Regular cardiac myocyte (primary cell): ENCODE measurements at places on chromosomes 7 and 10. TPM values are rescaled to one million over a fixed set of nuclear protein-coding genes. Genes with fewer than 3 reads are reported as not detected.

The SCART1 gene
- 0.77 and 1.1 TPM in 2 replicates for total RNA-seq

The WEE2 gene
- not detected in 2 replicates for total RNA-seq

The OPN4 gene
- total RNA-seq, result not detected in 2 replicates

The SEMA3C gene
- 195 and 315 TPM in 2 replicates for total RNA-seq

The CALML3 gene
- total RNA-seq, result not detected in 2 replicates

The CPVL gene
- total RNA-seq, result 0.58 TPM in 1 of 2 replicates, not detected in the other

The DNAJC12 gene
- total RNA-seq, result 9.6 and 9.8 TPM in 2 replicates

The ACBD7 gene
- 0.85 and 1.2 TPM in 2 replicates for total RNA-seq

The TRPV5 gene
- total RNA-seq, result not detected in 2 replicates

The SSC4D gene
- total RNA-seq, result 0.77 and 1.4 TPM in 2 replicates

The CFAP70 gene
- total RNA-seq, result 0.38 and 2.3 TPM in 2 replicates

The GPR26 gene
- total RNA-seq, result not detected in 2 replicates

The NXPH1 gene
- not detected in 2 replicates for total RNA-seq

The ASB10 gene
- total RNA-seq, result not detected in 2 replicates

The CPXM2 gene
- 4.2 and 15.5 TPM in 2 replicates for total RNA-seq

The FKBP6 gene
- total RNA-seq, result not detected in 2 replicates

The ZPBP gene
- total RNA-seq, result not detected in 2 replicates

The POLD2 gene
- 61.2 and 146 TPM in 2 replicates for total RNA-seq

The TMEM196 gene
- total RNA-seq, result under 0.01 TPM in 1 of 2 replicates, not detected in the other

The MRC1 gene
- 0.19 and 0.28 TPM in 2 replicates for total RNA-seq

The LRRC61 gene
- 0.85 and 0.96 TPM in 2 replicates for total RNA-seq

The ADRB1 gene
- under 0.01 TPM in 2 replicates for total RNA-seq

The EZH2 gene
- 3.1 and 13.0 TPM in 2 replicates for total RNA-seq

The NPY4R2 gene
- total RNA-seq, result 0.19 and 0.28 TPM in 2 replicates
